ENCODE measurements at places on chromosomes 1 and 21. TPM values are rescaled to one million over a fixed set of nuclear protein-coding genes. Genes with fewer than 3 reads are reported as not detected.
A peak's percentile ranks its signal among the peaks of the same experiment; 100 is the strongest.

DNA sequence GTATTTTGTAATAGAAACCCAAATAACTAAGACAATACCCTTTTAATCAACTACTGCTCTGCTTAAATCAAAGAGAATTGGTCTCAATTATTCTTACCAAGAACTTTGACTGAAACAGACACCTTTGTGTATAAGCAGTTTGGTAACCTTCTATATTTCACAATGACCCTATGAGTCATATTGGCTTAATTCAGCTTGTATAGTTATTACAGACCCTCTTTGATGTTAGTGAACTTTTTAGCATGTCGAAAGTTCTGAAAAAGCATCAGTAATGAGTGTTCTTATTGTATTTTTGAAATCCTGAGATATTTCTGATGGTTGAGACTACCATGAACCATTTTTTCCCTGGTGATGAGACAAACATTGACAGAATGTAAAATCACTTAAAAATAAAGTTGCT is 43.3 kb upstream of the RABGAP1L start:
- no peaks in the 10 kb centered on the region for H3K27me3 ChIP-seq
- no peaks in the 10 kb centered on the region for H3K36me3 ChIP-seq
- DNase-seq = no peak
- no peak overlapping the region for H3K27ac ChIP-seq
- no peak overlapping the region for H3K4me3 ChIP-seq
- H3K4me1 ChIP-seq = no peaks in the 10 kb centered on the region

Gene RPE65
- total RNA-seq = 0.15 TPM

- H3K27me3 ChIP-seq = no peaks in the 10 kb centered on the region
- H3K4me1 ChIP-seq = no peaks in the 10 kb centered on the region
- no peaks in the 10 kb centered on the region for H3K36me3 ChIP-seq
- no peak for DNase-seq
- no peak overlapping the region for H3K27ac ChIP-seq
- H3K4me3 ChIP-seq = no peak overlapping the region
Observed at GRCh38 chr21:45594721-45595489, 48.6 kb upstream of the PCBP3 start.

- H3K36me3 ChIP-seq = no peaks in the 10 kb centered on the region
- H3K27ac ChIP-seq = no peak overlapping the region
- H3K4me1 ChIP-seq = peaks cover 10% of the 10 kb centered on the region
- no peaks in the 10 kb centered on the region for H3K27me3 ChIP-seq
- no peak for DNase-seq
Observed at GRCh38 chr1:211386921-211387320, 60.3 kb downstream of the TRAF5 start.

Gene CAMSAP2
- 36.4 TPM for total RNA-seq

- H3K27ac ChIP-seq = no peak overlapping the region
- no peak overlapping the region for H3K4me3 ChIP-seq
- DNase-seq = no peak
Observed at GRCh38 chr1:53658489-53659230, 80.3 kb downstream of the GLIS1 start.

- no peaks in the 10 kb centered on the region for H3K36me3 ChIP-seq
- H3K4me3 ChIP-seq = no peak overlapping the region
- H3K4me1 ChIP-seq = no peaks in the 10 kb centered on the region
- DNase-seq = no peak
Observed at GRCh38 chr1:24934310-24935195, 4.5 kb upstream of the RUNX3 start.

DNA sequence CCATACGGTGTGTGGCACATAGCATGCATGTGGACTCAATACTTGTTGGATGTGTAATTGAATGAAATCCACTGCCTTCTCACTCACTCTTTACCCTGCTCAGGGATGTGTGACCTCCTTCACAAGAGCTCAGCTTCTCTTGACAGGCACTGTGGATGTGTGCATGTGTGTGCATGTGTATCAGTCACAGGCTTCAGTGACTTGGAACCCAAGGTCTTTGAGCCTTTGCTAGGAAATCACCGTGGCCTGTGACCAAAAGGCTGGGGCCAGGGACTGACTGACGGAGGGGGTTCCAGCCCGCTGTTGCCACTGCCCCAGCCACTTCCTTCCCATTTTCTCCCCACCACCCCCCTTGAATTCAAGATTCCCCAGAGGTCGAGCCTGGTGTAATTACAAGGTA is 144.4 kb upstream of the POU3F1 start:
- no peaks in the 10 kb centered on the region for H3K27me3 ChIP-seq
- no peaks in the 10 kb centered on the region for H3K4me1 ChIP-seq
- no peaks in the 10 kb centered on the region for H3K36me3 ChIP-seq
- H3K27ac ChIP-seq = no peak overlapping the region

DNA sequence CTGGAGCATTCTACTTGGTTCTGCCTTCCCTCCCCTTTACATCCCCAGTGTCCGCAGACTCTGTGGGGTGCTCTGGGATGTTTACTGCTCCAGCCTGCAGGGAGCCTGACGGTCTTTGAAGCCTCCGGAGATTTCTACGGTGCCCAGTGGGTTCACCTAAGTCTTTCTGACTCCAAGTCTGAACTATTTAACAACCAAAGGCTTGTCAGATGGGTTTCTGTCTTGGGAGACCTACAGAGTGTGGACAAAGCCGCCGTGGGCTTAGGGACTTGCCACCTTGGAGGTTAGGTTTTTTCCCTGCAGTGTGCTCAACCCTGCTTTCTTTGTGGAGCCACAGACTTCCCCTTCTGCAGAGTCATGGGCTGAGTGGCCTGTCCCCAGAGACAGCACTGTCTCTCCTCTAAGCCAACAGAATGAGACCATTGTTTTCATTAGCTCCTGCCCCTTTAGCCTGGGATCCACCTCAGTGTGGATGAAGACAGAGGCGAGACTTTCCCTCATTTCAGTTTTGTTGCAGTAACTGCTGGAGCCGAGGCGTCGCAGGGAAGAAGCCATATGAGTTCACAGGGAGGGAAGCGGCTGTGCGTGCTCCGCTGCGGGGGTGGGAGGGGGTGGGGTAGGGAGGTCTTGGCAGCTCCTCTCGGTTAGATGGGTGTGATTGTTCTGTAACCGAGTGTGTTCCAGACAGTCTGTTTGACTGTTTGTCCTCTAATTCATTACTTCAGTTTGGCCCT is 120.7 kb downstream of the CNIH3 start:
- peak overlapping the region; percentile 52 for H3K27ac ChIP-seq
- H3K4me3 ChIP-seq = no peak overlapping the region
- H3K27me3 ChIP-seq = no peaks in the 10 kb centered on the region
- DNase-seq = peak; percentile 66
- no peaks in the 10 kb centered on the region for H3K4me1 ChIP-seq

DNA sequence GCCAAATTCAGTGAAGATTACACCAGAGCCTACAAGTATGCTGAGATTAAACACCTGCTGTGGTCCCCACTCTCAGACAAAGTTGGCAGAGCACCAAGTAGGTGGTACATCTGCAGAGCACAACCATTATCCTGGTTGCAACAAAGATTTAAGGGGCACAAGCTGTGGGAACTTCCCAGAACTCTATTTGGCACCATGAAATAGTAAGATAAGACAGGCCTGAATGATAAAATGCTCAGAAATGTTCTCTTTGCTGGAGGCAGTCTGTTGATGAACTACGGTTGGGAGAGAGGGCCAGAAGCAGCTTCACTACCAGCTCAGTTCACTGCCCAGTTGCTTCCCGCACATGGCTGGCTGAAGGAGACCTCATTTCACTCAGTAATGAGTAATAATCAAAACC is 19.9 kb downstream of the RPL5 start:
- H3K27me3 ChIP-seq = no peaks in the 10 kb centered on the region
- peaks cover 11% of the 10 kb centered on the region for H3K36me3 ChIP-seq
- no peak overlapping the region for H3K27ac ChIP-seq

DNA sequence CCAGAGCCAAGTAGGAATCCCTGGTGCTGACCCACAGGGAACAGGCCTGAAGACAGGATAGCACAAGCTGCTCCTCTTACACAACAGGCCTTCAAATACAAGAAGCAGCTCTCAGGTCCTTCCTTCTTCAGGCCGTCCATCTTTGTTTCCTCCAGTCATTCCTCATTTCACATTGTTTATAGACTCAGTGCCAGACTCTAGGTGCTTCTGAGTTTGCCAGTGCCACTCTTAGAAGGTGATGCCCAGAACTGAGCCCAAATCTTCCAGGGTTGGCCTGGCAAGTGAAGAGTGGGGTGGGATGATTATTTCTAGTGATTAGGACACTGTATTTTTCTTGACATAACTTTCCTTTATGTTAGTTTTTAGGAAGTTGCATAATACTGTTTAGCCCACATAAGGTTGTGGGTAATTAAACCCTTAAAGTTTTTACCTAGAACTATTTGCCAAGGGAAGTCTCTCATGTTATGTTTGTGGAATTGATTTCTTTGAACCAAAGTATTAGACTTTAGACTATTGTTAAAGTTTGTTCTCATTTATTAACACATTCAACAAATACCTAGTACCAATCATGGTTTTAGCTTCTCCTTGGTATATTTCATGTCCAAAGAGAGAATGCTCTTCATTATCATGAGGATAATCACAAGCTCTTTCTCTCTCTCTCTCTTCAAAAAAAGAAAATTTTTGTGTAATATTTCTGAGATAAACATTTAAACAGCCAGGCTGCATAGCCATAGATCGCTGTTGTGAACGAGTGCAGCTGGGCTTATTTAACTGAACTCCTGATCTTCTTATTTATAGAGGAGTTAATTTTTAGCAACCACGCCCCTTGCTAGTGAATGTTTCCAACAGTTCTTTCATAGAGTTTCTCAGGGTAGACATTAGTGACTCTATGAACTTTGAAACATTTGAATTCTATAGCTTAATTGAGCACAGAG is 47.7 kb downstream of the PGM1 start:
- H3K4me3 ChIP-seq = no peak overlapping the region
- no peak overlapping the region for H3K27ac ChIP-seq
- no peak for DNase-seq

Gene EVA1C
- total RNA-seq = 25.5 TPM

- H3K4me1 ChIP-seq = no peaks in the 10 kb centered on the region
- no peaks in the 10 kb centered on the region for H3K36me3 ChIP-seq
Observed at GRCh38 chr21:33670076-33670978, 28.0 kb downstream of the ITSN1 start.

Gene SDCCAG8
- 29.0 TPM for total RNA-seq

GRCh38 chr1:75672528-75673393 is 51.7 kb upstream of the ACADM start:
- no peaks in the 10 kb centered on the region for H3K27me3 ChIP-seq
- no peaks in the 10 kb centered on the region for H3K4me1 ChIP-seq
- H3K36me3 ChIP-seq = no peaks in the 10 kb centered on the region
- H3K4me3 ChIP-seq = no peak overlapping the region
- H3K27ac ChIP-seq = no peak overlapping the region

GRCh38 chr1:147669469-147670318 is 630 bp downstream of the ACP6 start:
- peak overlapping the region; percentile 66 for H3K4me3 ChIP-seq
- DNase-seq = peak; percentile 60
- no peaks in the 10 kb centered on the region for H3K27me3 ChIP-seq
- no peaks in the 10 kb centered on the region for H3K4me1 ChIP-seq

DNA sequence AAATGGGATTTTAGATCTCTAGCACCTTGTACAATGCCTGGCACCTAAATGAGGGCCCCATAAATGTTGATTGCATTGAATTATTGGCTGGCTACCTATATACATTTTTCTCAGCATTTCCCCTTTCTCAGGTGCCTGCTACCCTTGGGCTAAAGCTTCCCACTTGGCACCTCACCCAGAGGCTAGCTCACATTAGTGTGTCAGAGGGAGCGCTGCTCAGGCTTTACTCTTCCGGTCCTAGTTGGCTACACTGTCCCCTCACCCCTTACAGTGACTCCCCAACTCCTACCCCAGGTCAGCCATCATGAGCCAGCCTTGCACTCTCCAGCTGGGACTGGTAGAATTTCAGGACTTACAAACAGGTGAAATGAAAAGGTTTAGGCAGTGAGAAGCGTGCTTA is 9.5 kb downstream of the TRAF5 start:
- DNase-seq = no peak
- H3K27ac ChIP-seq = no peak overlapping the region
- peaks cover 18% of the 10 kb centered on the region for H3K4me1 ChIP-seq
- no peak overlapping the region for H3K4me3 ChIP-seq

GRCh38 chr1:11320153-11320936 is 47.3 kb downstream of the UBIAD1 start:
- H3K4me3 ChIP-seq = no peak overlapping the region
- no peaks in the 10 kb centered on the region for H3K27me3 ChIP-seq
- H3K36me3 ChIP-seq = no peaks in the 10 kb centered on the region
- H3K27ac ChIP-seq = no peak overlapping the region
- no peaks in the 10 kb centered on the region for H3K4me1 ChIP-seq

GRCh38 chr1:31010086-31010989 is 55.2 kb downstream of the PUM1 start:
- H3K27ac ChIP-seq = no peak overlapping the region
- no peak for DNase-seq
- H3K36me3 ChIP-seq = no peaks in the 10 kb centered on the region
- H3K4me1 ChIP-seq = peaks cover 58% of the 10 kb centered on the region
- H3K27me3 ChIP-seq = no peaks in the 10 kb centered on the region
- no peak overlapping the region for H3K4me3 ChIP-seq

DNA sequence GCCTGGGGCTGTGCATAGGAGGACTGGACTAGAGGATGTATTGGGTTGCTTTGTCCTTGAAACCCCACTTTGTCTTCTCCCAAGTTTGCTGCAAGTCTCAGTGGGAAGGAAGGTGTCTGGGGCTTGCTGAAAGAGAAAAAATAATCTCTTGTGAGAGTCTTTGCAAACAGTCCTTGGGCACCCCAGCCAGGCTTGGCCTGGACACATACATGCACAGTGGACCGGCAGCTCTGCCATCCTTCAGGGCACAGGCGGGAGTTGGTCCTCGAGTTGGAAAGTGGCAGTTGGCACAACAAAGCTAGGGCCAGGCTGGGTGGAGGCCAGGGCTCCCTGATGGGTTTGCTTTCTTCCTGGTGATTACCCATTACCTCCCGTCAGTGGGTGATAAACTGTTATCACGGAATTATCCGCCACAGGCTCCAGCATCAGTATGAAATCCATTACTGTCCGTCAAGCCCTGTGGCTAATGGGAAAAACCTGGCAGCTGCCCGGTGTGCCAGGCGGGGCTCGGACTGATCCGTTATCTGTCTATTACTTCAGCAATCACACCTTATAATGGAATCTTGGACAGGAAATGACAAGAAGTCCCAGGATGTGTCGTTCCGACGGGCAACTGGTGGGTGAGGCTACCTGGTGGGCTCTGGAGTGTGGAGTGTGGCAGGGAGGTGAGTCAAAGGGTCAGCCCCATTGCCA is 265.7 kb downstream of the GRIK3 start:
- no peak overlapping the region for H3K4me3 ChIP-seq
- H3K36me3 ChIP-seq = no peaks in the 10 kb centered on the region
- DNase-seq = no peak
- H3K27ac ChIP-seq = no peak overlapping the region
- no peaks in the 10 kb centered on the region for H3K4me1 ChIP-seq
- H3K27me3 ChIP-seq = no peaks in the 10 kb centered on the region

Gene SYT6
- total RNA-seq = not detected

Gene GNG12
- 29.1 TPM for total RNA-seq

GRCh38 chr1:155695608-155696007 is 6.7 kb downstream of the DAP3 start:
- no peak for DNase-seq
- no peaks in the 10 kb centered on the region for H3K4me1 ChIP-seq
- H3K4me3 ChIP-seq = no peak overlapping the region
- H3K27ac ChIP-seq = no peak overlapping the region
- no peaks in the 10 kb centered on the region for H3K27me3 ChIP-seq
- no peaks in the 10 kb centered on the region for H3K36me3 ChIP-seq
